ENCODE measurements at places on chromosomes 1 and 21.

DNA sequence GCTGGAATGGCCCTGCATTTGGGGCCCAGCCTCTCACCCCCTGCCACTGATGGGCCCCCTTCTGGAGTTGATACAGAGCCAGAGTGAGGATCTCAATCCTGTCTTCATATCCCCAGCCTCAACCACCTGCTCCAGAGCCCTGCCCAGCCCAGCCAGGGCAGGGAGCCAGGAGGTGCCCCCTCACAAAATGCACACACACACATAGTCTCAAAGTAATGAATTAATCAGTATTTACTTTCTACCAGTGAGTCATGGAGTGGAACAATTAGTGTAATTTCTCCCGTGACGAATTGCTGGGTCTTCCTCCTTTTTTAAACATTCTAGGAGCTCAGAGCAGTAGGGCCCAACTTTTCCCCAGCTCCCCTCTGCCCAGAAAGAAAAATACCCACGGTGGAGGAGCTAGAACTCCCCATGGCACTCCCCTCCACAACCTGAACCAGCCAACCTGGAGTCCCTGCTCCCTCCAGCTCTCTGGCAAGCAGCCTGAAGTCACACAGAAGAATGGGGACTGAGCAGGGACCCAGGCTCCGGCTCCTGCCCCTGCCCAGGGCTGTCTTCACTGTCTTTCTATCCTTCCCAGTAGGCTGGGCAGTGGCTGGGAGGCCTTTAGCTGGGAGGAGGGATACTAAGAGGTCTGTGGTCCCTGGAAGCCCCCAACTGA, 29.3 kb downstream of the SDC3 start:
- peak; percentile 45 for DNase-seq

DNA sequence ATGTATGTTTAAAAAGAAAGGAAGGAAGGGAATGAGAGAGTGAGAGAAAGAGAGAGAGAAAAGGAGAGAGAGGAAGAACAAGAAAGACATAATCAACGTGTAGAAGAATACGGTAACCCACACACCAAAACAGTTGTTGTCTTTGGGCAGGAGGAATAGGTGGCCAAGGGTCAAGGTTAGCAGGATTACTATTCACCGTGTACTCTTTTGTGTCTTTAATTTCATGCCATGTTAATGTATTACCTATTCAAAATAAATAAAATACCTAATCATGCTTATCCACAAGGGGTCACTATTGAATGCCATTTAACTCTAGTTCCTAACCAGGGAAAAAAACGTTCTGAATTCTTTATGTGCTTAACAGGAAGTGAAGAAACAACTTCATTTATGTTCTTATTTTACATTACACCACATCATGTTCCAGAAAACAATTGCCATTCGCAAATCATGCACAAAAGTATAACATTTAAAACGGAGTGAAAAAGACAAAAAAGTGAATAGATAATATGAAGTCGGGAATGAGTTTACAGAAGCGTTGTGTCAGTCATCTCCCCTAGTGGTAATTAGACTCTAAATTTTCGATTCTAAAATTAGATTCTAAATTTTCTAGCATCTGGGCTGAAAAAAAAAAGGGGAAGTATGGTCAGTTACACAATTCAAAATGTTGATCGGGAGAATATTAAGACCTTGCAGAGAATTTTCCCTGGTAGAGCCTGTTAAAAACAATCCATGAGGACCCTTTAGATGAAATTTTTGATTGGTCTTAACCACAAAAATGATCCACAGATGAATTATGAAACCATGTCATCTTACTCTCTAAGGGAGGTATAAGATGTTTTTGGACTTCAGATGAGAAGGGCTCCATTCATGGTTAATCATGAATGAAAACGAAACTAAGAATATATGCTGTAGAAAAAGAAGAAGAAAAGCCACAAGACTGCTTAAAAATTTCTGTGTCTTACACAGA, 700 bp upstream of the KMO start:
- no peak for DNase-seq

- DNase-seq, result no peak
Measured at GRCh38 chr1:171581766-171582165, 40.3 kb upstream of the MYOCOS start.

DNA sequence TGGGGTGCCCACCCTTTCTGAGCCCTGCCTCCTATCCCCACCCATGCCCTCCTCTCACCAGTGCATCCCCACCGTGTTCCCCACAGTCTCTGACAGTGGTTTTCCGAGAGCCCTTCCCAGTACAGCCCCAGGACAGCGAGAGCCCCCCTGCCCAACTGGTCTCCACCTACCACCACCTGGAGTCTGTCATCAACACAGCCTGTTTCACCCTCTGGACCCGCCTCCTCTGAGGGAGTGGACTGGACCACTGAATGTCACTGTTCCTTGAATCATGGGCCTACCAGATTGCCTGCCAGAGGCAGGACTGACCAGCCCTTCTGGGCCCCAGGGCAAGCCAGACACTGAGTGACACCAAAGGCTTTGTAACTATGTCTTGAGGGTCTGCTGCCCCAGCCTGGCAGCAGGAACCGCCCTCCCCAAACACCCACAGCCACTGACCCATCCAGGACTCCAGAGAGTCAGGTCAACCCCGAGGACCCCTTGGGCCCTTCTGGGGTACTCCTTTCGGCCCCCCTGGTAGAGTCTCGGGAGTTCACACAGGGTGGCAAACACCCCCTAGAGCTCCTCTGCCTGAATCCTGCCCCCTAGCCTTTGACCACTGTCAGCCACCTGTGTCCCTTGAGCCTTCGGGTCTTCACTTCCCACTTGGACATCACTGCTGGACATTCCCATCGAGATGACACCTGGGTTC, 3.3 kb downstream of the HYI start:
- no peak for DNase-seq

- no peak for DNase-seq
Measured at GRCh38 chr1:67838180-67838910, 5.1 kb upstream of the GNG12 start.

- no peak for DNase-seq
Measured at GRCh38 chr1:157105988-157106812, 6.6 kb upstream of the ETV3L start.

- DNase-seq, result no peak
Measured at GRCh38 chr1:44481701-44482100, 76.6 kb downstream of the RNF220 start.

DNA sequence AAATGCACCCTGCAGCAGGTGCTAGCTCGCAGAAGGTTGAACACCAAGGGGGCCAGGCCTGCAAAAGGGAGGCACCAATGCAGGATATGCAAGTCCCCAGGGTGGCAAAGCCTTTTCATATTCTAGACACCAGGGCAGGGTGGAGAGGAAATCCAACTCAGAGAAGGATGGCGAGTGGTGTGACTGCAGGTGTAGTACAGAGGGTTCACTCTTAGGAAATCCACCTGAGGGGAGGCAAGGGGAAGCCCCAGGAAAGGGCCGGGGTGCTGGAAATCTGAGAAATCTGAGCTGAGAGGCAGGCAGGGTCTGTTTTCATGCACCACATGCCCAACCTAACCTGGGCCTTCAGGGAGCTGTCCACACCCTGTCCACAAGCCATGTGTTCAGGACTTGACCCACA, 163.2 kb upstream of the CTTNBP2NL start:
- no peak for DNase-seq

GRCh38 chr1:36464605-36465393, 615 bp upstream of the MRPS15 start:
- no peak for DNase-seq

DNA sequence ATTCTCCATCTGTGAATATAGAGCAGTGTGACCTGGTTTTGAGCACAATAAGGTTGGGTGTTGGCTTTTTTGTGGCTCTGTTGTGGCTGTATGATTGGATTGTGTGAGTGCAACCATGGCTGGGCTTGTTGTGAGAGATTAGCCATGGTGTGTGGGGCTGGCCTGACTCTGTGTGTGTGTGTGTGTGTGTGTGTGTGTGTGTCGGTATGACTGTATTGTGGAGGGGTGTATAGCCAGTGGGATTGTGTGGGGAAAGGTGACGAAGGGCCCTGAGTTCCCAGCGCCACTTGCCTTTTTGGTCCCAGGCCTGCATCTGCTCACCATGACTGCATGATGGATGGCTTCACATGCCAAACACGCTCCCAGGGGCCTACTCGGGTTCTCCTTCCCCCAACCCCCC, 5.9 kb upstream of the SLC6A9 start:
- no peak for DNase-seq

DNA sequence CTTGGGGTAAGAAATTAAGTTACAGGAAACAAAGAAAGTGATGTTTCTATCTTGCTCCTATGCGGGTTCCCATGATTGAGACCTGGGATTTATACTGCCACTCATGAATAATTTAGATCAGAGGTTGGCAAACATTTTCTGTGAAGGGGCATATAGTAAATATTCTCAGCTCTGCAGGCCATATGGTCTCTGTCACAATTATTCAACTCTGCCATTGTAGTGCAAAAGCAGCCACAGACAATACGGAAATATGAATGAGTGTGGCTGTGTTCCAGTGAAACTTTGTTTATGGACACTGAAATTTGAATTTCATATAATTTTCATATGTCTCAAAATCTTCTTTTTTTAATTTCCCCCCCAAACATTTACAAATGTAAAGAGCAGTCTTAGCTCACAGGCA, 127.2 kb downstream of the FOXD2 start:
- no peak for DNase-seq

GRCh38 chr1:98021126-98021525, 100.3 kb upstream of the DPYD start:
- no peak for DNase-seq

DNA sequence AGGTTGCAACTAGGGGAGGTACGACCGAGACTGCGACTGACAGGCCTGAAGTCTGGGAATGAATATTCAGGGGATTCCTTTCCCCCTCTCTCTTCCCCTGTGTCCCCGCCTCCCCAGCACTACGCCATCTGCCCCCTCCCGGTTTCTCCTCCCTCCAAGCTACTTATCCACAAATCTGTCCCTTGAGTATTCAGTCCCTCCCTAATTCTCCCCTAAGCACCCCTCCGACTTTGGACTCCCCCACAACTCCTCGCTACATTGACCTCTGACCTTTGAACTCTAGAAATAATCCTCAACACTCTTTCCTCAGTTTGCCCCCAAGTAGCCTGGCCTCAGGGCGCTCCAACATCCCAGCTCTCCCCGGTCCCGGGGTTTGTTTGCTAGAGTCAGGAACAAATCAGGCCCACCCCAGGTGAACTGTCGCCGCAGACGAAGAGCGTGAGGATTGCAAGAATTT, 393 bp downstream of the LYSMD1 start:
- peak; percentile 33 for DNase-seq

- no peak for DNase-seq
Measured at GRCh38 chr1:244712669-244713068, 59.7 kb downstream of the DESI2 start.

DNA sequence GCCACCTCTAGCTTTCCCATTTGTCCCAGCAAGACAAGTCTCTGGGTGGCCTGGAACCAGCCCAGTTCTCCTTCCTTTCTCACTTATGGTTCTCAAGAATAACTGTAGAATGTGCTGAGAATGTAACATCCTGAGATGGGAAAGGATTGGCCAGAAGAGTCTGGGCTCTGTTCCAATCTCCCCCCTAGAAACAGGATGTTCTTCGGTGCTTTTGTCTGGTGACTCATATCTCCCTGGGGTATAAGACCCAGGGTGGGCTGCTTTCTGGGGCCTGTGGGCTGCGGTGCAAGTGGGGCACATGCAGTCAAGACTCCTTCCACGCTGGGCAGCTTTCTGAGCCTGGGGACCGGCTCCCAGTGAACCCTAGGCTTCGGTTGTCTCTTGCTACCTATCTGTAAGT, 251.2 kb upstream of the POU3F1 start:
- DNase-seq, result no peak

DNA sequence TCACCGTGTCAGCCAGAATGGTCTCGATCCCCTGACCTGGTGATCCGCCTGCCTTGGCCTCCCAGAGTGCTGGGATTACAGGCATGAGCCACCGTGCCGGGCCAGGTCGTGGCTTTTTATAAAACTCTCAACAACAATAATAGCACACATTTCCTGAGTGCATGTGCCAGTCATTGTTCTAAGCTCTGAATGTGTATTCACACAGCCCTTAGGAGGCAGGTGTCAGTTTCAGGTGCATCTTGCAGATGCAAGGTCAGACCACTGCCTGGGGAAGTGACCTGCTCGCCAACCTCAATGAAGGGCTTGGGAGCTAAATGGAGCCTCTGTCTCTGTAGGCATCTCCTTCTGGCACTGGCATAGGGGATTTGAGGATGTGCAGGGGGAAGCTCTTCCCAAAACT, 1.6 kb upstream of the LEFTY2 start:
- no peak for DNase-seq

- DNase-seq, result no peak
Measured at GRCh38 chr1:204435381-204435831, 23.8 kb upstream of the PPP1R15B start.

GRCh38 chr1:2199042-2199810, 4.7 kb upstream of the FAAP20 start:
- DNase-seq, result peak; percentile 56

DNA sequence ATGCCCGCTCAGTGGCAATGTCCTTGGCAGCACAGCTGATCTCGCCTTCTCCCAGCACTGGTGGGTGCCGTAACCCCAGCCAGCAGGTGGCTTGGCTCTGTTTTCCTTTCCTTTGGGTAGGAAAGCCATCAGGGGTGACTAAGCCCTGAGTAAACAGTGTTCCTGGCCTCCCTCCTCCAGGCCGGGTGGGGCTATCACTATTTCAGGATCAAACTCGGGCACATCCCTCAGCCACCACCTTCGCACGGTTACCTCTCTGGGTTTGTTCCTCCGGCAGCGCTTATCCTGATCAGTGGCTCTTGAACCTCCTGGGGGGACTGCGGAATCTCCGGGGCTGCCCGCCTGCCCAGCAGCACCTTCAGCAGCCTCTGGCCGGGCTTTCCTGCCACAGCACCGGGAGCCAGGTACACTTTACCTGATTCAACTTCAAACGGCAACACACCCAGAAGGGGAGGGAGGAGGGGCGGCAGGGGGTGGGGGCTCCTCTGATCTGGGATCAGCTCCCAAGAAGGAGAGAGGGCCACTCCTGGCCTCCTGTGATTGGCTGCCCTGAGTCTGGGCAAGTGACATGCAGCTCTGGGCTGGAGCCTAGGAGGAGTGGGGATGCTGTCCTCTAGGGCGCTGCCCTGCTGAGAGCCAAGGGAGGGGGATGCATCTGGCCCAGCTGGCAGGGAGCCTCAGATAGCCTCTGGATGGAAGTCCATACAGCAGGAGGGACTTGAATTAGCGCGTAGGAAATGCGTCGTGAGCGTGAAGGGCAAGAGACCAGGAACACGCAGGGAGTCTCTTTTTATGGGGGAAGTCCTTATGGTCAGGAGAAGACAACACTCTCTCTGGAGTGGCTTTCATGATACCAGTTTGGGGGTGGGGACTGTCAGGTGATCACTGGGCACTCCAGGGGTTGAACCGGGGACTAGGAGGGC, at the start of gene ASCL5:
ASCL5 (minus strand) TSS at position 353 of the 923 bp plus-strand sequence. CDS start 11,812 bp downstream, outside the sequence.
- DNase-seq, result no peak

DNA sequence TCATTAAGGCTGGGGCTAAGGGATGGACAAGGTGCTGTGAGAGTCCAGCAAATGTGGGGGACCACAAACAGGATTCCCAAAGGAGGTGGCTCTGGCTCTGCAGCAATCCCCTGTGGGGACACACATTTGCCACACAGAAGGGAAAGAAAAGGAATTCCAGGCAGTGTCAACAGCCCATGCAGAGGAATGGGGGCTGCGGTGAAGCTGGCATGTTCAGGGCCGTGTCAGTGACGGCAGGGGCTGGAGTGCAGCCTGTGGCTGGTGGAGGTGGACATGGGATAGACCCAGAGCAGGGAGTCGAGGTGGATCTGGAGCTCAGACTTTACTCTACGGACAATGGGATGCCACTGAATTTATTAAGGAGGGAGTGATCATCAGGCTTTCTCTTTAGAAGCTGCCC, 183.2 kb downstream of the TRABD2B start:
- DNase-seq, result no peak

- DNase-seq, result no peak
Measured at GRCh38 chr1:112840631-112841624, 115.1 kb downstream of the SLC16A1 start.

Measured in hypothalamus (tissue), 51 donors.